MCF 10A (cell line): ENCODE measurements at places on chromosomes 2 and 18. TPM values are rescaled to one million over a fixed set of nuclear protein-coding genes. Genes with fewer than 3 reads are reported as not detected.

The HIBCH gene
- 14.7 and 16.2 TPM in 2 replicates for total RNA-seq

The SCTR gene
- not detected in 2 replicates for total RNA-seq

The TMEM198 gene
- total RNA-seq = 5.3 and 6.3 TPM in 2 replicates

The POTEC gene
- total RNA-seq = not detected in 2 replicates
